ENCODE measurements at places on chromosomes 4 and X. TPM values are rescaled to one million over a fixed set of nuclear protein-coding genes. Genes with fewer than 3 reads are reported as not detected.

DNA sequence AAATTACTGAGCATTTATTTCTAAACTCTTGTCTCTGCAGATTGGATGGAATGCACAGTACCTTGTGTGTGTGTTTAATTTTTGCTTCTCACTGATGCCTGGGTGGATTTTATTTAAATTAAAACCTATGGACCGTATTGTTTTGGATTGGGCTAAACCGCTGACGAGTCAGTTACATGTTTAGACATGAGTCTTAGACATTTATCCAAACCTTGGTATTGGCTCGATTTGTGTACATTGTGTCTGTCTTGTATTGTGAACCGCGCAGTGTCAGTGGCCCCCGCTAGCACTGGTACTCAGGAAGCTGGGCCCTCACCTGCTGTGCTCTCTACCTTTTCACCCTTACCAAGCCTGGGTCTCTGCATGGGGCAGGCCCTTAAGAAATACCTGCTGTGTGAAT lies 40.8 kb upstream of the TADA2B start:
- DNase-seq = no peak

GRCh38 chrX:19064175-19064574 lies 58.1 kb downstream of the ADGRG2 start:
- no peak for DNase-seq

DNA sequence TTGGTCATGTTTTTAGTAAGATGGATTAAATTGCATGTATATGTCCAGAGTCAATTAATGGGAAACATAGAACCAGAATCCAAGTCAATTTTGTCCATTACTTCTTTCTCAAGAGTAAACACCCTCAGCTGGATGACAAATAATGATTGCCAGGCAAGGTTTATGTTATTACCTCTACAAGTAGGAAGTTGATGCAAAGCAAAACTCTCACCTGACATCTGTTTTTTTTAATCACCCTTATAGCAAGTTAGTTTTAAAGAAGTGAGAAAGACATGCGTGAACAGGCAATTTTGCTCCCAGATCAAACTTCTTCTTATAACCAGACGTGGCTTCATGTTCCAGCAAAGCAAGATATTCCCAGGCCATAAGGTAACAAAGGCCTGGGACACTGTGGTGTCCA lies 348.5 kb upstream of the FTHL17 start:
- no peak for DNase-seq

GRCh38 chrX:39262641-39263040 lies 461.4 kb downstream of the MID1IP1 start:
- DNase-seq = no peak

GRCh38 chr4:156255230-156256007 lies 301.8 kb upstream of the CTSO start:
- DNase-seq = no peak

DNA sequence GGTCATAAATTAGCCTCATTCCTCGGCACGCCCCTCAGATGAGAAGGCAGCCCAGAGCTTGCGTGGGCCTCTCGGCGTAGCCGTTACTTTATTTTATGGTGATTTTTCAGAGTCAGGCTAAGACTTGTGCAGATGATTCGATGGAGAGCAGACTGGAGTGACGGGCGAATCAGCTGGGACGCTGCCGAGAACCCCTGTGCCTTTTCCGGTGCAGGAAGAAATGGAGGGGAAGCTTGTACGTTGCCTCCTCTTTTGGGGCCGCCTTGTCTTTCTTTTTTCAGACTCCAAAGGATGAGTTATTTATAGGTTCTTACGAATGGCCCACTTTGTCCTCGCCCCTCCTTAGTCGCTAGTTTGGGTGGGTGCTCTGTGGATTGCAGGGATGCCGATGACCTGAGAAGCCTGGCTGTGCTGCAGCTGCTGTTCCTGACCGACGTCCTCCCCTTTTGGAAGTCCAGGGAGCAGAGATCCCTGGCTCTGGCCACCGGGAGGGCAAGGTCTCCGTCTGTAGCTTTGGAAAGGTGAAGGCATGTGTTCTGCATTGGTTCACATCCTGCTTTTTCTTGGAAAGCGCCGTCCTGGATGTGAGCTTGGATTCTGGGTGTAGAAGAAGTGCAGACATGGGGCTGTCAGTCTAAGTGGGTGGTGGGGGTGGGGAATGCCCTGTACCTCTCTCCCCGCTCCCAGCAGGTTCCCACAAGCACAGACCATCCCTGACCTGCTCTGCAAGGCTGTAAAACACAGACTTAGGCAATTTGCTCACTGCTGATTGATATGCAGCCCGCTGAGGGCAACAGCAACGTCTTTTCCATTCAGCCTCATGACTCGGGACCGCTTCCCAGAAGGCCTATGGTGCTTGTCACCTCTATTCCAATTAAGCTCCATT lies 9.3 kb downstream of the SORCS2 start:
- DNase-seq = no peak

DNA sequence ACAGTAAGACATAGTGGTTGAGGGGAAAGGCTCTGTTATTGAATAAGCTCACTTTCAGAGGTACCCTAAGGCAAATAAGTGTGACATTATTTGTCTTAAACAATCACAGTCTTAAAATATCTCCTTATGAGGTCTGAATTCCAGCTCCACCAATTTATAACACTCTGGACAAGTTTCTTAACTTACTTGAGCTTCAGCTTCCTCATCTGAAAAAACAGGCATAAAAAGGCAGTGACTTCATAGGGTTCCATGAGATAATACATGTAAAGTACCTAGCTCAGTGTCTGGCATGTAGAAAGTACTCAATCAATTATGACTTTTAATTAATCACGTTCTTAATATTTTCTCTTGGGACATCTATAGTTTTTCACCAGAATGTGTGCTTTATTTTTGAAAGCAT lies 202.5 kb downstream of the RASL11B start:
- DNase-seq = no peak

DNA sequence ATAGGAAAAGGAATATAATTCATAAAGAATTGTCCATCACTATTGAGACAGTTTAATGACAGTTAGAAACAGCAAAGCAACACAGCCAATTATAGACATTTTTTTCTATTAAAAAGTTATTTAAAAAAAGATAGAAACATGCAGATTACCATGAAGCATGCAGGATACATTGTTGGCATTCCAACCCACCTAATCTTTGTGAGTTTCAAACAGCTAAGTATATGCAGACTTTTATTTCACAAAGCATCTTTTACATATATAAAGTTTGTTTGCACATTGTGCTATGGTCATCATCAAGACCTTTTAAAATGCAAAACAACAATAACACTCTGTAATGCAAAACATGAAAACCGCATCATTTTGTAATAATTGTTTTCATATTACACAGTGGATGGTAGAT lies 125.9 kb upstream of the ETNPPL start:
- DNase-seq = no peak

DNA sequence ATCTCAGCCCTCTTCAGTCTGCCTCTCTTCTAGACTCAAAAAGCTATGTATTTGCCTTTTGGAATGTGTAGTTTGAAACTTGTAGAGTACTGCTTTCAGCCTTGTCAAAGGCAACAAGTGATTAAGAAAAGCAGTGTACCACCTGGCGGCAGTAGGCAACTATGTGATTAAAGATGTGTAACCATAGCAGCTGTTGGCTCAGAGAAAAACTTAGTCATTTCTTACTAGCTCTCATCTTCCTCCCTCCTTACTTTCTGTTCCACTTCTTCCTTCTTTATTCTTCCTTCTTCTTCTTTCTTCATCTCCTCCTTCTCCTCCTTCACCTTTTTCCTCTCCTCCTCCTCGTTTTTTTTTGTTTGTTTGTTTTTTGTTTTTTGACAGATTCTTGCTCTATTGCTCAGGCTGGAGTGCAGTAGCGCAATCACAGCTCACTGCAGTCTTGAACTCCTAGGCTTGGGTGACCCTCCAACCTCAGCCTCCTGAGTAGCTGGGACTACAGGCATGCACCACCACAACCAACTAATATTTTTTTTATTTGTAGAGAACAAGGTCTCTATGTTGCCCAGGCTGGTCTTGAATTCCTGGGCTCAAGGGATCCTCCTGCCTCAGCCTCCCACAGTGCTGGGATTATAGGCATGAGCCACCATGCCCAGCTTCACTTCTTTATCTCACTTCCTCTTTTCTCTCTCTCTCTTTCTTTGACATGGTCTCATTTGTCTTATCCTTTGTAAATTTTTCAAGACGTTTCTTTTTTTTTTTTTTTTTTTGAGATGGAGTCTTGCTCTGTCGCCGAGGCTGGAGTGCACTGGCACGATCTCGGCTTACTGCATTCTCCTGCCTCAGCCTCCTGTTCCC lies 32.6 kb downstream of the ABHD18 start:
- DNase-seq = no peak

DNA sequence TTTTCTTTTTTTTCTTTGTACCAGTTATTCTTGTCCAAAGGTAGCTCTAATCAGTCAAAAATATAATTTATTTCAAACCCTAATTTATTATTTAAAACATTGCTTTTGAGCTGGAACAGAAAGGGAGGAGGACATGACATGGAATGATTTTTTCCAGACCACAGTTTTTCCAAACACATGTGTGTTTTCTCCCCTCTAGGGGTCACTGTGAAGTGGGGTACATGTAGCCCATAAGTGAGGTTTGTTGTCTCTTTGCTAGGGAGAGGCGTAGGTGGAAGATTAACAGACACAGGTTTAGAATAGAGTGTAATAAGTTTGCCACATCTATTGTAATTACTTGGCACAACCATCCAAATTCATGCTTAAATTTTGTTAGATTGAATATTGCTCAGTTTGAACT lies 83.0 kb downstream of the TNIP2 start:
- no peak for DNase-seq

DNA sequence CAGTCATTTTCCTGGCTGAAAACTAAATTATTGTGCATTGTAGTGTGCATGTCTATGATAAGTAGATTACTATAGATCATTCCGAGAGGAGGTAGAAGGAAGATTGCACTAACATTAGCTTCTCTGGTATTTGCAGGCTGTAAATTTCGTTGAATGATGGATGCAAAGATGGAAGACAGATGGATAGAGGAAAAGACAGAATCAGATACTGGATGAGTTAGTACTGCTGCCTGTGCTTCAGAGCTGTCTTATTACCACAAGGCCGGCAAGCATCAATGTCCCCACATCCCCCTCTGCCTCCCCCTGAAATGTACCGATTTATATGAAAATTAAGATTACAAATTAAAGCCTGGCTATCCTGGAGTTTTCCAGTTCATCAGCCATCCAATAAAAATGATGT lies 17.7 kb downstream of the NAA11 start:
- no peak for DNase-seq

DNA sequence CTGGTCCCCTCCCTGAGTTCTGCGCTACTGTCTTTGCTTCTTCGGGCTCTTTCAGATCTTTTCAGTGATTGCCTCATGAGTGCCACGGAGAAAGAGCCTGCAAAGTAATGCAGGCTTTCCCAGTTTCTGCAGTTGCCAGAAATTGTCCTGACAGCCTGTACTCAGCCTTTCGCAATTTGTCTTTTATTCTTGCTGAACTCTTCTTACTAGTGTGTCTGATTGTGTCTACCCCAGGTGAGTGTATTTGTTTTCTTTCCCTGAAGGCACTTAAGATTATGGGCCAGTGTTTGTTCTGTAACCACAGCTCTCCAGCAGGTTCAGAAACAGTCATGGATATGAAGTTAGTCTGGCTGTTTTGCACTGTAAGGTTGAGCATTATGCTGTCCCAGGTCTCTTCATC lies 47.1 kb downstream of the FAM193A start:
- peak; percentile 26 for DNase-seq

DNA sequence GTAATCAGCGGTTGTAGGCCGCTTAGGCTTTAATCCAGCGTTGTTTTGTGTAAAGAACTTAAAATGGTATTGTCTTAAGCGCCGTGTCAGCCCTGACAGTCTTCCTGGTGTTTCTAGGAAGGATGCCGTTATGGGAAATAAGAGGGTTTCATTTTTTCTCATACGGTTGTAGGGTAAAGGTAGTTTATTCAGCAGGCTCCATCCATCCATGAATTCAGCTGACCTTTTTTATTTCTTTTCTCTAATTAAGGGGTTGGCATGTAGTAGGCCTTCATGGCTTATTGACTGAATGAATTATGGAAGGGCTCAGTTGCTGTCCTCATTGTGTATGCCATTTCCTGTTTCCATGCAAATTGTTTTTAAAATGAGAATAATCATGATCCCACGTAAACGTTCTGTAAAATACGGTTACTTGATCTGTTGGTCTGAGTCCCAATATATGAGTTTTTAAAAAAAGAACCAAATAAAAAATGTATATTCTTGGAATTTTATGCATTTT lies 693 bp downstream of the OCIAD1 start:
- DNase-seq = no peak

DNA sequence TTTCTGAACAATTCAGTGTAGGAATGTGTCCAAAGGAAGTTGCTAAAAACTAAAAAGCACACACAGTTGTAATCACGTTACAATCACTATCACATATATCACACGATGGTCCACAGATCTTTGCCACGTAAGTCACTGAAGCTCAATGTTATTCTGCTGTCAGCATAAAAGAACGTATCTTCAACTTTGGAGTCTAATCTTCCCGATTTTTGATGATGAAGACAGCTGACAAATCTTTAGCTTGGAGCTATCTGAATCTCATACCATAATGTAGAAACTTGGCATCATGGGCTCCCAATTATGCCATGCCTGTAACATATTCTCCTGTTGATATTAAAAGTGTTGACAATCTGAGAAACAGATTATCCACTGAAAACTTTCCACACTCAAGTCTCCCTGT lies 158.4 kb downstream of the UBE2NL start:
- no peak for DNase-seq

- no peak for DNase-seq
Observed at GRCh38 chr4:70623323-70623722, 5.2 kb upstream of the ENAM start.

DNA sequence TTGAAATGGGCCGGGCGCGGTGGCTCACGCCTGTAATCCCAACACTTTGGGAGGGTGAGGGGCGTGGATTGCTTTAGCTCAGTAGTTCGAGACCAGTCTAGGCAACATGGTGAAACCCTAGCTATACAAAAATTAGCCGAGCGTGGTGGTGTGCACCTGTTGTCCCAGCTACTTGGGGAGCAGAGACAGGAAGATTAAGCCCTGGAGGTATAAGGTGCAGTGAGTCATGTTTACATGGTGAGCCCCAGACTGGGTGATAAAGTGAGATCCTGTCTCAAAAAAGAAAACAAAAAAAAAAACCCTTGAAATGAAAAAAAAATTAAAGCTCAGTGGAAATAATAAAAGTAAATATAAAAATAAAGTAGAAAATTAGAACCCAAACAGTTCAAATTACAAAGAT lies 6.9 kb upstream of the XAGE2 start:
- DNase-seq = no peak

- DNase-seq = no peak
Observed at GRCh38 chrX:123943488-123943887, 18.0 kb upstream of the STAG2 start.

GRCh38 chr4:9904976-9905587 lies 116.2 kb downstream of the SLC2A9 start:
- DNase-seq = no peak

- DNase-seq = no peak
Observed at GRCh38 chrX:132488180-132488705, 595 bp downstream of the MBNL3 start.

SPATA4 gene
- 0.34 TPM for total RNA-seq

FATE1 gene
- total RNA-seq = not detected

TMEM271 gene
- total RNA-seq = not detected

EVC gene
- total RNA-seq = 41.4 TPM

HSFX2 gene
- not detected for total RNA-seq

CITED1 gene
- total RNA-seq = not detected

MTMR8 gene
- 1.7 TPM for total RNA-seq

PHOX2B gene
- total RNA-seq = not detected

RNF128 gene
- 1.8 TPM for total RNA-seq

SLC2A9 gene
- 3.6 TPM for total RNA-seq

CPE gene
- 8.9 TPM for total RNA-seq

Measured in kidney epithelial cell (primary cell).